ENCODE measurements at places on chromosomes 7 and 10.

DNA sequence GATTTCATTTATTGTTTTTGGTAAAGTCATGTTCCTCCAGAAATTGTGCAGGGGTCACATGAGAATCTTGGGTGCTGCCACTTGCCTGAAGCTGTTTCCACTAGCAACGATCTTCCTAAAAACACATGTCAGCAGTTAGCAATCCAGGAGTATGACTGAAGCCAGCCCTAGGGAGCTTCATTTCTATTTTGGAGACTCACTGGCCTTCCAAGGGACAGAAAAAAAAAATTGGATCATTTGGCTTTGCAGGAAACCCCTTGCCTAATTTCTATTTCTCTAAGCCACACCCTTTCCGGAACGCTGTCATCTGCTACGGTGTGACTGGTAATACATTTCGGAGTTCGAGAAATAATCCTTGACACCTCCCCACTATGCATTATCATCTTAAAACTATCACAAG, 204.7 kb downstream of the TAX1BP1 start:
- DNase-seq: no peak

GRCh38 chr7:151017953-151018420, 6.3 kb downstream of the ATG9B start:
- peak; percentile 65 for DNase-seq

GRCh38 chr10:100535338-100535714, 417 bp upstream of the HIF1AN start:
- no peak for DNase-seq

DNA sequence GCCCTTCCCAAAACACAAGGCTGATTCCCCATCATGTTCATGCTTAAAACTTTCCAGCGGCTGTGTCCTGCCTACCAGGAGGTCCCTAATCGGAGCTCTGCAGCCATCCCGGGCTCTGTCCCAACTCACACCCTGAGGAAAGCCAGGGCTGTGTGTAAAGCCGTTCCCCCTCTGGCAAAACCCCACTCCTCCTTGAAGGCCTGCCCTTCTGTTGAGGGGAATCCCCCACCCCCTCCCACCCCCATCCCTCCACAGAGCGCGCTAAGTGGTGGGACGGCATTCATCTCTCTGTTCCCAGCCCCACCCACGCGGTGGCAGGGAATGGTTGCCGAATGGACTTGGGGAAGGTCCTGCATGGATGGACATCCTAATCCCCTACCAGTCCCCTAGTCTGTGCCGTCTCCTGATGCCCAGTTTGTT, 667 bp upstream of the TMEM120A start:
- DNase-seq: no peak

- no peak for DNase-seq
Measured at GRCh38 chr7:44057181-44057848, 8.1 kb downstream of the PGAM2 start.

- DNase-seq: no peak
Measured at GRCh38 chr7:140732416-140732815, 35.9 kb downstream of the NDUFB2 start.

DNA sequence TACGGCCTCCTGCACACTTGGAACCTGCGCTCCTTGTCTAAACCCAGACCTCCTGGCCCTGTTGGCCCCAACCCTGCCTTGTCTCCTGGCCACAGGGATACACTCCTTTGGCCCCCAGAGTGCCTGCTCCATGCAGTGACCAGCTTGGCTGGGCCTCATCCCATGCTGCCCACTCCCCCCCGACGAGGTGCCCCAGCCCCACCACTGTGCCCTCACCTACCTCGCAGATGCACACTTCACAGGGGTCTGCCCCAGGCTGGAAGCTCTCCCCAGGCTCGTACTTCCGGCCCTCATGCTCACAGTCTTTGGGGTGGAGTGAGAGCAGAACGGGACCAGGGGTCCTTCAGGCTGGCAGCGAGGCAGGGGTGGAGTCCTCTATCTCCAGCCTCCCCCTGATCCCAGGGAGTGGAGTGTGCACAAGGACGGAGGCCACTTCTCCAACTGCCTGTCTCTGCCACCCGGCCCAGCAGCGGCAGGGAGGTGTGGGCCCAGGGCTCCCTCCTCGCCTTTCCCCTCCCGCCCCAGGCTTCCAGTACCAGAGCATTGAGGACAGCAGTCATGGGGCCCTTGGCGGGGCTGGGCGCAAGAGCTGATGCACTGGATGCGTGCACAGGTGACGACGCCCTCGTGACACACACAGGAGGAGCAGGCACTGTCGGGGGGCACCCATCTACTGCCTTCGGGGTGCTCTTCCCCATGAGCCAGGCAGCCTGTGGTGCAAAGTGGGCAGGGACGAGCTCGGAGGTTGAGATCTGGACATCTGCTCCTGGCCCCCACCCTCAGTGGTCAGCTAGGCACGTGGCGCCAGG, 22.1 kb downstream of the ATP6V1F start:
- DNase-seq: no peak

- no peak for DNase-seq
Measured at GRCh38 chr7:12013983-12014382, 182.0 kb upstream of the THSD7A start.

DNA sequence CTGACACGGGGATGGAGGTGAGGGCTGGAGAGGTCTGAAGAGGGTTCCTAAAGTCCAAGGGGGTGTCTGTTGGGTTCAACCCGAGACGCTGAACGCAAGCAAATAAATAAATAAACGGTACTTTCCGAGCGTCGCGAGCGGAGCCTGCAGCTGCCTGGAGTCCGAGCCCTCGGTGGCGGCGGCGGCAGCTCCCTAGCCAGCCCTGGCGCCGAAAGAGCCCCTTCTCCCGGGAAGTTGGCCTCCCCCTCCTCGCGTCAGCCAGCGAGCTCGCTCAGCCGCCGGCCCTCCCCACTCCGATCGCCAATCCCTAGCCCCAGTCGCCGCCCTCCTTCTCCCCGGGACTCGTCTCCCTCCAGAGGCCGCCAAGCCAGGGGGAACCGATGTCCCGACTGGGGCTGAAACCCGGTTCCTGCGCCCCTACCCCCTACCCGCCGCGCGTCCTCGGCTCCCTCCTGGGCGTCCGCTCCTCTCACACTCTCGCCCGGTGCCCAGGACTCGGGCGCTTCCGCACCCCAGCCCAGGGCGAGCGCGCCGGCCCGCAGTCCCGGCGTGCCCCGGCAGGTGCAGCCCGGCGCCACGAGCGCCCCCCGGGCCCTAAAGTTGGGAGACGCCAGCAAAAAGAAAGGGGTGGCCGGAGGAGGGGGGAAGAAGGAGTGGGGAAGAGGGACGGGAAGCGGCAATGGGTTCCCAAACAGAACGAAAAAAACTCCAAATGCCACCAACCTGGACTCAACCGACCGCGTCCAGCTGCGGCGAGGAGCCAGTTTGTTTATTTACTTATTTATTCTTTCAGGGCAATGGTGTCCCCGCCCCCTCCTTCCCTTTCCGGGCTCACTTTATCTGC, at the start of gene GFRA1:
Gene GFRA1, minus strand, starts transcription at position 767 of the 844 bp plus-strand sequence. CDS start 1,177 bp downstream, outside the sequence.
- DNase-seq: no peak

GRCh38 chr7:351256-351655, 61.3 kb downstream of the FOXL3 start:
- peak; percentile 16 for DNase-seq

DNA sequence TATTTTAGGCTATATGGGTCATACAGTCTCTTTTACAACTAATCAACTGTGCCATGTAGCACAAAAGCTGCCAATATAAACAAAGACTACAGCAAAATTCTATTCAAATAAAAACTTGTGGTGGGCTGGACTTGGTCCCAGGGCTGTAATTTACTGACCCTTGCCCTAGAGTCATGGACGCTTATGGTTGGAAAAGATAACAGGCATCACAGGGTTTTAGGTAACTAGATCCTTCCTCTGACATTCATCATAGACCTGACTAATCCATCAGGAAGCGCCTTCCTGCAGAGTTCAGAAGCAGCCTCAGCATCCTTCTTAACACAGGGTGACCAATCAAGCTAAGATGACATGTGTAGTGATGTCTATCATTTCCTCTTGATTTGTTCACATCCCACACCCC, 40.2 kb upstream of the GPAM start:
- no peak for DNase-seq

DNA sequence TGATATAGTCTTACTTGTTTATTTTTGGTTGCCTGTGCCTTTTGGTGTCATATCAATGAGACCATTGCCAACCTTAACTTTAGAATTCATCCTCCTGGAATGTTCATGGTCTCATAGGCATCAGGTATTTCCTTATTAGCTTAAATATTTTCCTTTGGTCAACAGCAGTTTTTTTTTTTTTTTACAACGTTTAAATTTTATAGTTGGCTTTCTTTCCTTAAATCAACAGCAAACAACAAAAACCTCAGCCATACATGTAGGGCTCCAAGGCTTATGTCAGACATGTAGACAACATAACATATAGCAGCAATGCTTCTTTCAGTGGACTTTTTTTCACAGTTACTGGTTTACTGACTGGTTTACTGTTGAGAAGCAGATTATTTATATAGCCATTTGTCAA, 22.7 kb downstream of the ENTPD7 start:
- DNase-seq: no peak

DNA sequence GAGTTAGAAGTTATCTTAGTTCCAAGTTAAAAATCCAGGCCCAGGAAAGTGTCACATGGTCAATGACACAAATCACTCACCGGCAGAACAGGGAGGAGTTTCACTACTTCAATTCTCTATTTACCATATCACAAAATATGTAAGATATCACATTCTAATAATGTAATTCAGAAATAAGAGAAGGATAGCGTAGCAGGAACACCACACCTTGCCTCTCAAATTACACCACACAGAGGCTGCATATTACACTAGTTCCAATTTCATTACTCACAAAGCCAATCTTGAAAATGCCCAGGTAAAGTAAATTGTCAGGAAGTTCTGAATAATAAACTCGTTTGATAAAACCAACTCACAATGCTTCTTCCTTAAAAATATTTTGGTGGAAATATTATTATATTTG, 169.2 kb downstream of the CTTNBP2 start:
- DNase-seq: no peak

DNA sequence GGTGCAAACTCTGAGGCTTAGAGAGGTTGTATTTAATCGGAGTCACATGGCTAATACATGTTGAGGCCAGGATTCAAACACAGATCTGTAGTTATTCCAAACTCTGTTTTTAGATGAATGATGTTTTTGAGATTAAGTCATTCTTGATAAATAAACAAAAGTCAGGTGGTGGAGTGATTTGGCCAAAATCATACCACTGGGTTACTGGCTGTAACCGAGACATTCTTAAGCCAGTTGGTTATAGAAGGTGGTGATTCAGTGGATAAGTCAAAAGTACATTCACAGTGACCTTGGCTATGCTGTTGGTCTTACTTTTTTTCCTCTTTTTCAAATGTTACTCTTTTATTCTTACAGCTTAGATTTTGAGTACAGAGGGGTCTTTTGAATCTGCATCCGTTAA, 361.4 kb downstream of the KIF20B start:
- DNase-seq: no peak

GRCh38 chr10:34786464-34786863, 28.6 kb downstream of the PARD3 start:
- DNase-seq: no peak

GRCh38 chr10:95909561-95909960, 1.8 kb downstream of the CC2D2B start:
- DNase-seq: no peak

GRCh38 chr7:48518092-48518491, 346.8 kb downstream of the ABCA13 start:
- no peak for DNase-seq

DNA sequence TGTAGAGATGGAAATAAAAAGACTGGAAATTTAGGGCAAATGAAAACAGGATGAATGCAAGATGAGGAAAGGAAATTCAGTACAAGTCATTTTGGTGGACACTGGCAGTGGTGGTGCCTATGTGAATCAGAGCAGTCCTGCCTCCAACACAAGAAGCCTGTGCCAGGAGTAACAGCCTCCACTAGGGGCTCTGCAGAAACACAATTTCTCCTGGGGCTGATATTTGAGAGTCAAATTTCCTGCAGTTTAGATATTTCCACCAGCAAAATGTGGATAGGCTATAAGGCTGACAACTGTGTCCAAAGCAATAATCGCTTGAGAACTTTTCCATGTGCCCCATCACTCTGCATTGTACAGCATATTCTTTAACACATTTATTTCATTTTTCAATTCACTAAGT, 4.7 kb upstream of the PLXDC2 start:
- DNase-seq: no peak

- DNase-seq: no peak
Measured at GRCh38 chr10:14594878-14595525, 179.7 kb downstream of the FAM107B start.

GRCh38 chr7:49400891-49401550, 372.4 kb upstream of the VWC2 start:
- no peak for DNase-seq

GRCh38 chr10:19947215-19947614, 131.0 kb downstream of the PLXDC2 start:
- DNase-seq: no peak

DNA sequence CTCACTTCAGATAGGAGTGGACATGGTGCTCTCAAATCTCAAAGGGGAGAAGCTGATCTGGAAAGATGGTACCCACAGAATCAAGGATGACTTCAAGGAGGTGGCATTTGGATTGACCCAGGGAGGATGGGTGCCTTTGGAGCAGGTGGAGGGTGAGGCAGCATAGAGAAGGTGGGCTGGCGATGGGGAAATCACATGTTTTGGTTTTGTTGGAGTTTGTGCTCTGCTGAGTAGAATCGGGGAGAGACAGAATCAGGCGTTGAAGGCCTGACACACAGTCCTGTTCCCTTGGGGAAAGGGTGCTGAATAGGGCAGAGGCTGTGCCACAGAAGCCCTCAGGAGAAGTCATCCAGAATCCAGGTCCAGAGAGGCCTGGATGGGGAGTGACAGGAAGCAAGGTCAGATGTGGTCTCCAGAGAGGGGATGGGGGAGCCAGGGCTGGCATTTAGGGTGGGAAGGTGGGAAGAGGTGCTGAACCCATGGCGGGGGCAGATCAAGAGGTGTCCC, 291.1 kb downstream of the GLRX3 start:
- no peak for DNase-seq

- no peak for DNase-seq
Measured at GRCh38 chr7:85612514-85612913, 425.7 kb upstream of the SEMA3D start.

GRCh38 chr7:30206491-30206890, 71.7 kb downstream of the MTURN start:
- no peak for DNase-seq

GRCh38 chr7:2266911-2267310, 24.9 kb downstream of the NUDT1 start:
- DNase-seq: no peak

GRCh38 chr10:30869566-30869965, 162.1 kb downstream of the ZNF438 start:
- DNase-seq: no peak

Data from activated T-helper 1 cell treated with anti-CD3 and anti-CD28 coated beads, Interleukin-2, amount 50 U/mL, for 16 hours (primary cell).